ENCODE measurements at places on chromosomes 2 and 18.

- no peak for DNase-seq
These were observed 496.9 kb upstream of the VRK2 start for GRCh38 chr2:57549642-57550102.

- no peak for DNase-seq
These were observed 64.9 kb upstream of the PSMD14 start for GRCh38 chr2:161243312-161243711.

DNA sequence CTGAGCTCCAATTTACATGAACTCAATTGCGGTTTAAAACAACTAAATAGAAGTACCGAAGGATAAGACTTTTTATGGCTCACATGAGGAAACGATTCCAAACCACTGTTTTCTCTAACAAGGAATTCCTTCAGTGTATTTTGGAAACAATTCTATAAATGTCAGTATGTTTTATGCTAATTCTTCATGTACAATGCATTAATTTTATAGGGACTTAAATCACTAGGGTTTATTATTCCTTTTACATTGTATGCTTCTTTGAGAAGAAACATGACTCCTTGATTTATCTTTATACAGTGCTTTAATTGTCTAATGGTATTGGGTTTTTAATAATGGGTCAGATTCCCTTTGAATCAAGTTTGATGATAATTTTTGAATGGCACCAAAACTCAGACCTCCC lies 566.8 kb downstream of the EPHA4 start:
- DNase-seq: no peak

DNA sequence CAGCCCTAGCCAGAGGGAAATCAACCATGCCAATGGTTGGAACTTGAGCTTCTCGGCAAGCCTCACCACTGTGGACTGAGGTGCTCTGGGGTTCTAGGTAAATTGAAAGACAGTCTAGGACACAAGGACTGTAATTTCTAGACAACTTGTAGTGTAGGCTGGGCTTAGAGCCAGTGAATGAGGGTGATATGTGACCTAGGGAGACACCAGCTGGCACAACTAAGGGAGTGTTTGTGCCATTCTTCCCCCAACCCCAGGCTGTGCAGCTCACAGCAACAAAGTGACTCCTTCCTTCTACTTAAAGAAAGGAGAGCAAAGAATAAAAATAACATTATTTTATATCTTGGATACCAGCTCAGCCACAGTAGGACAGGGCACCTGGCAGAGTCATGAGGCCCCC lies 1690.7 kb upstream of the TMEFF2 start:
- DNase-seq: no peak

GRCh38 chr2:200306196-200306930 lies at the start of gene SPATS2L:
SPATS2L (plus strand) TSS chr2:200306693; CDS start chr2:200389245, 82,552 bp downstream.
- peak; percentile 63 for DNase-seq

DNA sequence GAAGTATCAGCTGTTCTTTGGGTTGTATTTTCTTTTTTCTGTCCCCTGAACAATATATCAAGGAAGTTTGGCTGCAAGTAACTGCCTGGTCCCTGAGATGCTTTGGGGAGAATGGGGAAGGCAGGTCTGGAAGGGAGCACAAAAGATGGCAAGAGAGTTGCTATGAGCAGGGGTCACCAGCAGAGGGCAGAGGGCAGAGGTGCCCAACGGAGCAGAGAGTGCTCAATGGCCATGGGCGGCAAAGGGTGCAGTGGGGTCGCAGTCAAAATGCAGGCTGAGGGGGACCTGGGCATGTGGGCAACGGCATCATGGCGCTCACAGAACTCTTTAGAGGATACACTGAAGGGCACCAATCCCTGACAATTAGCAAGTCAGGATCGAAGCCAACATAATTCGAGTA lies 107.7 kb upstream of the ATP8B1 start:
- no peak for DNase-seq

DNA sequence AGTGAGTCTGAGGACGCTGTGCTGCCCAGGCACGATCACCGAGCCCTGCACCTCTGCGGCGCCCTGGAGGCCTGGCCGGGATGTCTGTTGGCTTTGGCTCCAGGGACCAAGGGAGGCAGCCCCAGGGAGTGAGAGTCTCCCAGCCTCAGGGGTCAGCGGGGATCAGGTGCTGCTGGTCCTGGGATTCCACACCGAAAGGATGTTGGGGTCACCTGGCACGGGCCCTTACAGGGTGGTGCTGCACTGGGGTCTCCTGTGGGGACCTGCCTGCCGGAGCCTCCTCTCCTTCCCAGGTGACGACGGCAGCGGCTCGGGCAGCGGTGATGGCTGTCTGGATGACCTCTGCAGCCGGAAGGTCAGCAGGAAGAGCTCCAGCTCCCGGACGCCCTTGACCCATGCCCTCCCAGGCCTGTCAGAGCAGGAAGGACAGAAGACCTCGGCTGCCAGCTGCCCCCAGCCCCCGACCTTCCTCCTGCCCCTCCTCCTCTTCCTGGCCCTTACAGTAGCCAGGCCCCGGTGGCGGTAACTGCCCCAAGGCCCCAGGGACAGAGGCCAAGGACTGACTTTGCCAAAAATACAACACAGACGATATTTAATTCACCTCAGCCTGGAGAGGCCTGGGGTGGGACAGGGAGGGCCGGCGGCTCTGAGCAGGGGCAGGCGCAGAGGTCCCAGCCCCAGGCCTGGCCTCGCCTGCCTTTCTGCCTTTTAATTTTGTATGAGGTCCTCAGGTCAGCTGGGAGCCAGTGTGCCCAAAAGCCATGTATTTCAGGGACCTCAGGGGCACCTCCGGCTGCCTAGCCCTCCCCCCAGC lies 30.5 kb downstream of the GPC1 start:
- DNase-seq: peak; percentile 9

DNA sequence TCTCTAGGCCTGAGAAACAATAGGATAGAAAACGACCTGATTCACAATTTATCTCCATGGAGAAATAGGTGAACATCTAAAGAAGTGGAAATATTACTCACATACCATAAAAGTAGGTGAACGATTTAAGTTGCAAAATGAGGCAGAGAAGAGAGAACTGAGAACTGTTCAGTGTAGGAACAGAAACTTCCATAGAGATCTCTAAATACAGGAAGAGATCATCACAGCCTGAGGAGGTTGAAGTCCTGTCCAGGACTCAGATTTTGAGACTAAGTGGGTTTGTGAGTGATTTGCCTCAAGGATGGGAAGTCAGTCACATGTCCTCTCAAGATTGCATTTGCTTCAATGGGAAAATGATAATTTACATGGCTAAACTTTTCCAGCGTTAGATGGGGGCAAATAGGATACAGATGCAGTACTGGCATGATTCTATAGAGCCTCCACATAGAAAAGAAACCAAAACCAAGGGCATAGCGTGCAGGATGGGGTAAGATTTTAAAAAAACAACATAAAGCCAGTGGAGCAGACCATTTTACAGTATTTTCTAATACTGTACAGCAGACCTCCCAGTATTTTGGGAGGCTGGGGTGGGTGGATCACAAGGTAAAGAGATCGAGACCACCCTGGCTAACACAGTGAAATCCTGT lies 68.8 kb downstream of the MEP1B start:
- DNase-seq: no peak

DNA sequence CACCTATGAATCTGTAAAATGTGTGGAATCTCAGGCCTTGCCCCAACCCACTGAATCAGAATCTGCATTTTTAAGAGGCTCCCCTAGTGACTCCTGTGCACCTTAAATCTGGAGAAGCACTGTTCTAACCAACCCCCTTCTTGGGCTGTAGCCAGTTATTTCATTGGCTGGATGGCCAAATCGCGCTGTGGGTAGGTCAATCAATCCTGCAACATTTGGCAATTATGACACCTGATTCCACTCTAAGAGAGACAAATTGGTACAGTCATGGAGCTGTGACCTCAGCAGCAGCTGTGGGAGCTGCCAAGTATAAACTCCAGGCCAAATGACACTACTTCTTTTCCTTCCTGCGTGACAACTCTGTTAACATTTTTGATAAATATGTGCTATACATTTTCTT lies 208.7 kb downstream of the CLIP4 start:
- no peak for DNase-seq

DNA sequence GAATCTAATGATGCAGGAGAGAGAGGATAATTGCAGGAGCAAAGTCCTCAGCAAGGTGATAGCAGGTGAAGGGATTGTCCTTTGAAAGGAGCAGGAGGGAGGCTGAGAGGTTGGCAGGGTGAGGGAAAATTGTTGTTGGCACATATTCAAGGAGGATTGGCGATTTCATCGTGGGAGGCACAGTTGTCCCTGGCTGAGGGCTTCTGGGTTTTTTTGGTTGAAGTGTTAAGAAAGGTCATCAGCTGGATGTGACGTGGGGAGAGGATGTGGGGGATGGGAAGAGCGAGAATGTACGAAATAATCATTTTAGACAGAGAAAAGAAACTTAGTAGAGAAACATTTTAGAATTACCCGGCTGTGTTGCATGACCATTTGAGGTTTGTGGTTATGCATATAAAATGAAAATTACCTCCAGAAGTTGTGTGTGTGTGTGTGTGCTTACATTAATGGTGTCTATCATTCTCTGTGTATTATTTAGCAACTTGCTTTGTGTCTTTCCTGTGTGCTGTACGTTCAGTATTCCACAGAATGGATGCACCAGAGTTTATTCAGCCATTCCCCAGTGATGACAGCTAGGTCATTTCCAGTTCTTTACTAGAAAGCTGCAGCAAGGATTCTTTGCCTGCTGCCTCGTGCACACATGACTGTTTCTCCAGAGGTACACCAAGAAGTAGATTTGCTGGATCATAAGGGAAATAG lies 67.6 kb downstream of the SDC1 start:
- no peak for DNase-seq

DNA sequence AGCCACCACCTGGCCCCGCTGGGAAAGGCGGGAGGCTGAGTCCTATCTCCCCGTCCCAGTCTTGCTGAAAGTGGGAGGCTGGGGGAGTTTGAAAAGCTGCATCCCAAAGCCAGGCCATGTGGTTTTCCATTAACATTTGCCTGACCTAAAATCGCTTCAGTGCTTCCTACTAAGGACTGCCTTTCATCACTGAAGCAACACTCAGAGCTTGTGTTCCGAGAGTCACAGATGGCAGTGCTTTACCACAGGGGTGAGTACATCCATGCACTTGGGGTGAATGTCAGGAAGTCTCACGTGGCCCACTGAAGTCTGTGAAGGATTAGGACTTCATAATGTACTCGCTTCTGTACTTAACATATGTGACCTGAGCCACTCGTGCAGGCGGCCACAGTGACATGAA lies 43.3 kb downstream of the PXDN start:
- no peak for DNase-seq

GRCh38 chr18:27724362-27724761 lies 452.6 kb downstream of the CDH2 start:
- no peak for DNase-seq

DNA sequence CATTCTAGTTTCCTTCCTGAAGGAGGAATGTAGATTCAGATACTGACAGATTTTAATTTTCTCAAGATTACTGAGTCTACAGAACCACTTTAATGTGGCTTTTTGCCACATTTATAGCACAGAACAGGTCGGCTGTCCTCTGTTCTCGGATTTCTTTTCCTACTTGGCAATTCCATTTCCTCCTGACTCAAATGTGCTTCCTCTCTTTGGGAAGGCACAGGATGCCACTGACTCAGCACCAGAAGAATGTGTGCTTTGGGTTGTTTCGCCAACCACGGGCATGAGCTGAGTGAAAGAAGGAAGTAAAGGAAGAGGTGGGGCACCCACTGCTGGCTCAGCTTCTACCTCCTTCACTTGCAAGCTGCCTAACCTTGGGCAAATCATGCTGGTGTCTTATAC lies 970.6 kb upstream of the ACVR2A start:
- DNase-seq: no peak

GRCh38 chr18:1760901-1761300 lies 810.4 kb downstream of the METTL4 start:
- DNase-seq: no peak

DNA sequence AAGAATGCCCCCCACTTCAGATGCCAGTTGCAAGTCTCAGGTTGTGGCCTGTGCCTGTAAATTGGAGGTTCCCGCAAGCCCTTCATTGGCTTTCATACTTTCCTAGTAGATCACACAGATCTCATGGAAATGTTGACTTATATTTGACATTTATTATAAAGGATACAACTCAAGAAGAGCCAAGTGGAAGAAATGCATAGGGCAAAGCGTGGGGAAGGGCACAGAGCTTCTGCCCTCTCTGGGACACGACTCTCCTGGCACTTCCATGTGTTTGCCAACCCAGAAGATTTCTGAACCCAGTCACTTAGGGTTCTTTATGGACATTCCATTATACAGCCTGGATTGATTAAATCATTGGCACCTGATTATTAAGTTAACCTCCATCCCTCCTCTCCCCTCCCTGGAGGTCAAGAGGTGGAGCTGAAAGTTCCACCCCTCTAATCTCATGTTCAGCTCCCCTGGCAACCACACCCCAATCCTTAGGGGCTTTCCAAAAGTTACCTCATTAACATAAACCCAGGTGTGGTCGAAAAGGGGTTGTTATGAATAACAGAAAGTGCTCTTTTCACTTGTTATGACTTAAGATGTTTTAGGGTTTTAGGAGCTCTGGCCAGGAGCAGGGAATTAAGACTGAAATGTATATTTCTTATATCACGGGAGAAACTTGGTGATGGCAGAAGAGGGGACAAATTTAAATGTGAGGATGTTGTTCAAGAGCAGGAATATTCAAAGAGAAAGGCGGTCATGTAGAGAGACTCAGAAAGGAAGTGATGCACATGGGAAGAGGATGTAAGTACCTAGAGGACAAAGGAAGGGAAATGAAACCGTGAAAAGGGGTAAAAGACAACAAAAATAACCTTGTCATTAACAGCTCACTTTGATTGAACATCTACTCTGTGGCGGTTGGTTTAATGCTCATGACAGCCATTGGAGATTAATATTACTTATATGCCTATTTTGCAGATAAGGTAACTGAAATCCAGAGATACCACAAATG lies 31.8 kb downstream of the SP100 start:
- DNase-seq: no peak

- DNase-seq: no peak
These were observed 1.2 kb upstream of the RAB12 start for GRCh38 chr18:8607776-8608742.

DNA sequence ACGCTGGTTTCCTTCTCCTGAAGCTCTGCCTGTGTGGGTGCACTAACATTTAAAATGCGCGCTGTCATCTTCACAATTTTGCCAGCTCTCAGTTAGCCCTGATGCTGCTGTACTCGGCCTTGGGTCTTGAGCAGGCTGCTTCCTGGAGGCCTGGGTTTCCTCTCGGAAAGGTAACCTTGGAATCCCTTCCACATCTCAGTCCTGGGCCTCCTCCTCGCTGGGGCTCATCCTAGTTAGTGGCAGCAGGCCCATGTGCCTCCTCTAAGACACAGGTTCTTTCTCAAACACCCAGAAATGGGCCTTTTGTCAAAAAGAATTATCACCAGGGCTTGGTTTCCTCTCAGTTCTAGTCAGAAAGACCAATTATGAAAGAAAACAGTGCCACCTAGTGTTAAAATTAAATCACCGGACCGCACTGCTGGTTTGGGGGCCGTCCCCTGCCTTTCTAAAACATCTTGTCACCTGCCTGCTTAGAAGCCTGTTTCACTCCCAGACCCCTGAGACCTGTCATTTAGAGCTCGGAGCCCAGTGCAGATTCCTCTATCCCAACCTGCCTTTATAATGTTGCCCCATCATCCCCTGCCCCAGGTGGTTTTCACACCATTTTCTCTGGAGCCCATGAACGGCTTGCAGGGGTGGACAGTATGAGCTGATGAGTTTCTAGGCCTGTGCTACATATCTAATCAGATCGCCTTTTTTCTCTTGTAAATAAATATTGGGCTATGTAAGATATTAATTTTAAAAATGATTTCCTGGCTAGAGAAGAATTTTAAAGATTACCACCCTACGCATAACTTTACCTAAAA lies 42.4 kb downstream of the HK2 start:
- peak; percentile 26 for DNase-seq
